Stimulated activated naive CD8-positive, alpha-beta T cell treated with anti-CD3 and anti-CD28 coated beads, Interleukin-15, amount 100 ng/mL, for 72 hours (primary cell): ENCODE measurements at places on chromosomes 5 and 9.
A peak's percentile ranks its signal among the peaks of the same experiment; 100 is the strongest.

DNA sequence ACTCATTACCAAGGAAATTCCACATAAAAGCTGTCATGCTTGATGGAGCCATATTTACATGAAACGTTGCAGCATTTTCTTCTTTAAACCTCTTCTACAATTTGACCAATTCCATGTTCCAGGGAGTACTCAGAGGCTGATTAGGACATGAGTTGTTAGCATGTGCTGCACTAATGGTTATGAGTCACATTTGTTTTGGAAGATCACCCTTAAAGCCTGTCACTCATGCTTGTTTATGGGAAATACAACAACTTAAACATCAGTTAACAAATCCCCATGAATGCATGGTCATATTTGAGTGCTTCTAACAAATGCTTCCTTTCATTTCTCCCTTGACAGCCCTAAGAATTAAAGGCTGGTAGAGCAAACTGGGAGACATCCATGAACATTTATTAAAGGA, 156.1 kb downstream of the GHR start:
- no peak for DNase-seq

GRCh38 chr9:105290418-105290817, 46.0 kb downstream of the SLC44A1 start:
- DNase-seq = no peak

GRCh38 chr9:87097238-87097637, 149.9 kb upstream of the GAS1 start:
- DNase-seq = no peak

DNA sequence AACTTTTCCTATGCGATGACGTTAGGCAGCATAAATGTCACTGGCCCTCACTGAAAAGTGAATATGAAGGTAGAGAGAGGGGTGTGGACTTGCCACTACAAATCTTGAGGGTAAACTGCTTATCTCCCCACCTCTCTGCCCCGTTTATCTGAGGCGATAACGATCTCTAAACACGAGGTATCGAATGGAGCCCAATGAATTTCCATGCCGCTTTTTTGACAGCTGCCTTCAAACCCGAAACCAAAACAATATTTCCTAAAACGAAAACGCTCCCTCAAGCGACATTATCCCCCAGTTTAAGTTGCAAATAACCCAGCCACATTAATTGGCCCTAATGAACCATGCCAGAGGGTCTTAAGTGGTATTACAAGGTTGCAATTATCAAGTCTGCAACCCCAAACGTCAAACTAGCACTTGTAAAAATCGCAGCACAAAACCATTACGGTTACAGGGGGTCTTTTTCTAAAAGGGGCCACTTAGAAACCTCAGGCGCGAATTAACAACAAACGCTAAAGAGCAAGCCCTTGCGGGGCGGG, 1.4 kb downstream of the NR3C1 start:
- peak; percentile 14 for DNase-seq

GRCh38 chr9:68947842-68948569, 65.9 kb downstream of the PRKACG start:
- DNase-seq = no peak

- DNase-seq = peak; percentile 42
Measured at GRCh38 chr9:127707766-127708165, 978 bp downstream of the CFAP157 start.

GRCh38 chr5:164600274-164600673, 1094.9 kb downstream of the MAT2B start:
- DNase-seq = no peak

GRCh38 chr5:97547999-97548738, 365.1 kb upstream of the RIOK2 start:
- peak; percentile 45 for DNase-seq

DNA sequence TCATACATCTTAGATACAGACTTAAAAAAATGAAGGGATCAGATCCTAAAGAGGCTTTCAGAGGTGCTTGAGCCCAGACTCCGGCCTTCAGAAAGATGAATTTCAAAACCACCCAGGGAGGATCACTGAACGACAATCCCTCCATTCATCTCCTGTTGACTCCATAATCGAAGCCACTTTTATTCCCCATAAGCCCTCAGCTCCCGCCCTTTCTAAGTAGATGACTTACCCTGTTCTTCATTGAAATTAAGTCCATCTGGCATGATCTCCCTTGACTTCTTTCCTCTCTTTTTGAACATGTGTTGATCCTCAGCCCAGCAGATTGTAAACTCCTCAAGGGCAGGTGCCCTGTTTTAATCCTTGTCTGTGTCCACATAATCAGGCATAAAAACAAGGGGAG, 50.8 kb upstream of the ASTN2 start:
- no peak for DNase-seq

GRCh38 chr5:154520861-154521453, 42.9 kb upstream of the HAND1 start:
- DNase-seq = no peak

DNA sequence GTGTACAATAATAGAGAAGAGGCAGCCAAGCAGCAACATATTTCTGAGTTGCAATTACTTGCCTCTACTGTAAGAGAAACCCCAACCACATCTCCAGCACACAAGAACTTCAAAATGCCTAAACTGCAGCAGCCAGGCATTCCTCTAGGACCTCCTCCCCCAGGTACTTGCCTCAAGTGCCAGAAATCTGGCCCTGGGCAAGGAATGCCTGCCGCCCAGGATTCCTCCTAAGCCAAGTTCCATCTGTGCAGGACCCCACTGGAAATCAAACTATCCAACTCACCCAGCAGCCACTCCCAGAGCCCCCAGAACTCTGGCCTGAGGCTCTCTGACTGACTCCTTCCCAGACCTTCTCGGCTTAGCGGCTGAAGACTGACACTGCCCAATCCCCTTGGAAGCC, 336.8 kb upstream of the RGMB start:
- DNase-seq = no peak

GRCh38 chr5:139481122-139481533, 1.4 kb downstream of the STING1 start:
- peak; percentile 41 for DNase-seq

DNA sequence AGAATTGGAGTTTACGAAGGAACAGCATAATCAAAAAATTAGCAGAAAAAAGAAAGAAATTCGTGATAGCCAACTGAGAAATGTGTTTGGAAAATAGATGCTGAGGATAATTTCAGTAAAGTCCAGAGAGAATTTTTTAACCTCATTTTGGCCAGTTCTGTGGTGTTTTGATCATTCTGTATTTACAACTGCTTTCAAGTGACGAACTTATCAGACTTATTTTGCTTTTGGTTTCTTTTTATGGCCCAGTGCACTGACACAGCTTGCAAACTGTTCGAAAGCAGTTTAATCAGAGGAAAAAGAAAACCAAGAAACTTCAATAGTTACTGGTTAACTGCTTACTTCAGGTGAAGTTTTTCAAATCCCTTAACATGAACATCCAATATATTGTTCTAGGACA, 1.9 kb downstream of the SDHA start:
- no peak for DNase-seq

- no peak for DNase-seq
Measured at GRCh38 chr5:151284392-151284967, 19.1 kb downstream of the SLC36A3 start.

DNA sequence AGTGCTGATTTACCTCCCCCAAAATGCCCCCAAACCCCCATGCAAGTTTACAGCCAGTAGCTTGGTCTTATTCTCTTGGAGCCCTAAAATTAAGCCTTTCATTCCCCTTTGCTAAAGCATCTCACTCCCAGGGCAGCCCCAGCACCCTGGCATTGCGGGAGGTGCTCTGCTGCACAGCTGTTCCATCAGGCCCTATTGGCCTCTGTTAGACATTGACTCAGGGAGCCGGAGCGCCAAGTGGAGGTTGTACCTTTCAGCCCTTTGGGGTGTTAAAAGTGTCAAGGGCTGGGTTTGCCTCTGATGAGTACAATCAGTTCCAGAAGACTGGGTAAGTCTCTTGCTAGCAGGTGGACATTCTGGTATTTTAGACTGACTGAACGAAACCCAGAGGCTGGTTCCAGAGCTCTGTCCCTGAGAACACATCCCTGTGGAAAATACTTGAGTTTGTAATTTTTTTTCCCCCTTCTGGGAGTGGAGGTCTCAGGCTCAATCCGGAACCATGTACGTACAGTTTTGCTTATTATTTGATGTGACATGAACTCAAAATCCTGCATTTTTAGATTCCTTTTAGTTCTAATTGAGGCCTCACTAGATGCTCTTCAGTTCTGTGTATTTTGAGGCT, 102.4 kb downstream of the UBE2R2 start:
- no peak for DNase-seq

DNA sequence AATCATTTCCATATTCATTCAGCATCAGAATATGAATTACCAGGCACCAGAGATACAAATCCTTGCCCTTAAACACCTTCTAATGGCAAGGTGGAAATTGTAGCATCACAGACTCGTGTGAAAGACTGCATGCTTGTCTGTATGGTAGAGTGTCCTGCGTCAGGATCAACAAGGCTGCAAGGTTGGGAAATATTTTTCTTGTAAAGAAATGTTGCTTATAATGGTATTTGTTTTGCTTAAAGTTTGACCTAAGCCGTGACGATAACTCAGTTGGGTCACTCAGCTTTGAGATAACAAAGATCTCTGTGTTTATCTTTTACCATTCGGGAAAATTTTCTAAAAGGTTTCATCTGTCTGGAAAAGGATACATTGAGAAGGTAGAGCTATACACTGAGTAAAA, 87.6 kb downstream of the BASP1 start:
- DNase-seq = no peak
